ENCODE measurements at places on chromosomes 5 and 9.

- no peak for DNase-seq
These were observed 29.0 kb upstream of the SSBP2 start for GRCh38 chr5:81779916-81780266.

DNA sequence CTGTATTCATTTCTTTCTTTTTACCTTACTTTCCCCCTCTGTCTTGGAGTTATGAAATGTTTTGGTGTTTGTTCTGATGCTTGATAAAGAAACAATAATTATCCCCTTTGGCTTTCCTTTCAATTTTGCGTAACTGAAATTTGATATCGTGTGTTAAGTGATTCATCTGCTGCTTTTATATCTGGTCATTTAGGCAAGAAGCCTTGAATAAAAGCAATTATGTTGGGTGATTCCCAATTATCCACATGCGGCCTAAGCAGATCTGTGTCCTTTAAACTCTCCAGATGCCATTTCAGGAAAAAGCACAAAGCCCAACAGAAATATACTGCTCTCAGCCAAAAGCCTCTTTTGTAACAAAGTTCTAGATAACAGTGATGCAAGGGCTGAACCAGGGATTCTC, 92.8 kb downstream of the TAF11L14 start:
- no peak for DNase-seq

GRCh38 chr5:142107736-142108431, 695 bp upstream of the NDFIP1 start:
- no peak for DNase-seq

GRCh38 chr5:142689081-142689480, 3.2 kb upstream of the FGF1 start:
- no peak for DNase-seq

DNA sequence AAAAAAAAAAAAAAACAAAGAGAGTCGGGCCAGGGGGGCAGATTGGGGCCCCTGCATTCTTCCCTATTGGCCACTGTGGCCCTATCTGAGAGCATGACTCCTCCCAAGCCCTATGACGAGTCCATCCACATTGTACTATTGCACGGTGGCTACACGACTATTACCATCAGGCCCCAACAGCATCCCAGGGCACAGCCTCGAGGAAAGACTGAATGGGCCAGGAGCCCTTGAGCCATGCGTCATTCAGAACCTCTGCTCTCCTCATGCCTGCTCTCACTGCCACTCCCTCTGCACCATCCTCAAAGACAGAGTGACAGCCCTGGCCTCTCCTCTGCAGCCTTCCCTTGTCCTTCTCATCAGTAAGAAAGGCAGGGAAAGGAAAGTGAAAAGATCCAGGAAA, 20.2 kb upstream of the ORM1 start:
- DNase-seq = no peak

GRCh38 chr5:53434541-53434940, 45.9 kb upstream of the FST start:
- DNase-seq = no peak

DNA sequence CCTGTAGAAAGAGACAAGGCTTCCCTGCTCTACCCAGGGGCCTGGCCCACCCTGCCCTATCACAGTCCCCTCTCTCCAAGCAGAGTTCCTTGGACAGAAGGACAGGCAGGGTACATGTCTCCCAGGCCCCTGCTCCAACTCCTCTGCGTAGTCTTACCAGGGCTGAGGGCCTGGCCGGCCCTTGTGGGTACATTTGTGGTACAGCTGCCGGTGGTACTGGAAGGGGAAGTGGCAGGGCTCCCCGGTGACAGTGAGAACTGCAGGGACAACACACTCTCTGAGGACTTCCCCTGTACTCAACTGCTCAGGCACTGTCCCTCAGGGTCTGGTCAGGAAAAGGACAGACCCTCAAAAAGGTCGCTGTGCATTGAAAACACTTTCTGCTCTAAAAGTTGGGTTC, 3.6 kb downstream of the F12 start:
- DNase-seq = no peak

DNA sequence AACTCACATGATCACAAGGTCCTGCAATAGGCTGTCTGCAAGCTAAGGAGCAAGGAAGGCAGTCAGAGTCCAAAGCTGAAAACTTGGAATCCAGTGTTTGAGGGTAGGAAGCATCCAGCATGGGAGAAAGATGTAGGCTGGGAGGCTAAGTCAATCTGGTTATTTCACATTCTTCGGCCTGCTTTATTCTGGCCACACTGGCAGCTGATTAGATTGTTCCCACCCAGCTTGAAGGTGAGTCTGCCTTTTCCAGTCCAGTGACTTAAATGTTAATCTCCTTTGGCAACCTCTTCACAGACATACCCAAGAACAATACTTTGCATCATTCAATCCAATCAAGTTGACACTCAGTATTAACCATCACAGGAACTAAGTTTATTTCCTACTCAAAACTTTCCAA, 453.4 kb downstream of the TLE4 start:
- DNase-seq = no peak

GRCh38 chr5:74183041-74183440, 457.5 kb downstream of the ENC1 start:
- no peak for DNase-seq

DNA sequence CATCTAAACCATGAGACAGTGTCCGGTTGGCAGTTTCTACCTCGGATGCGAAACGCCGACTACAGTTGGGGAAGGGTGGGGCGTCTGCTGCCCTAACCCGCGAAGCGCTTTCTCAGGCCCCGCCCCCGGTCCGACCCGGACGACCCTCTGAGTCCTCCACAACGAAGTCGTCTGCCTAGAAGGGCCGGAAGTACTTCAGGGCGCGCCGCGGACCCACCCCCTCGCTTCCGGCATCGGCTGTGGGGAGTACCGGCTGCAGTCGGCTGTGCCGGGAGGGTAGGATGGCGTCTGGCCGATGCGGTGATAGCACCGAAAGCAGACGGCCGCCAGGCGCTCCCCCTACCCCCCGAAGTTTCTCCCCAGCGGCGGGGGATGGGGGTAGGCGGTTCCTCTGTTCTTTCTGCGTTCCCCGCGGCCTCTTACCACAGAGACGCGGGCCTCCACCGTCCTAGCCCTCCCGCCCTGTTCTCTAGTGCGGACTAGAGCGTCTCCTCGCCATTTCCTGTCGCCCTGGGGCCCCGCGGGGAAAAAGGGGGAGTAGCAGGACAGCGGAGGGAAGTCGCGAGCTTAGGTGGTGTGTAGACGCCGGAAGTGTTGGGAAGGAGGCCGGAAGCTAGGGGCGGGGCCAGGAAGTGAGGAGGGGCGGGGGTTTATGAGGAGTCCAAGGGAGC, at the start of gene TRIM41:
TRIM41 (plus strand) TSS at position 224 of the 671 bp plus-strand sequence. CDS start 719 bp downstream, outside the sequence.
- DNase-seq = peak; percentile 70

- DNase-seq = no peak
These were observed 34.5 kb upstream of the TCF7 start for GRCh38 chr5:134079748-134080581.

- DNase-seq = no peak
These were observed 86.0 kb downstream of the TRIO start for GRCh38 chr5:14229181-14229580.

DNA sequence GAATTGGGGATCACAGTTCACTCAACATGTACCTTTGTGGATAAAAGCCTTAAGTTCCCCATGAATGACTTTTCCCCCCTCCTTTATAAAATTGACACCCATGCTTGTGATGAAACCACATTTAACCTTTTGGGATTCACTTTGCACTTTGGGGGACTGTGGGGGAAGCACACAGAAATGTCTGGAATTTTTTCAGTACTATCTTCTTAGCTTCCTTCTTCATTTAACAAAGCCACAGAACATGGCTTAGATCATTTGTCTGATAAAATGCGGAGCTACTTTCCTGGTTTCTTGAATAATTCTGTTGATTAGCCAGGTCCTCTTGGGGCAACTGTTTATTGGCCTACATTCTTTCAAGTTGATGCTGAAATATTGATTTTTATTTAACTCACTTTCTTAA, 29.9 kb downstream of the TNFSF15 start:
- DNase-seq = no peak

- no peak for DNase-seq
These were observed 560.8 kb downstream of the BNC2 start for GRCh38 chr9:16309469-16310271.

DNA sequence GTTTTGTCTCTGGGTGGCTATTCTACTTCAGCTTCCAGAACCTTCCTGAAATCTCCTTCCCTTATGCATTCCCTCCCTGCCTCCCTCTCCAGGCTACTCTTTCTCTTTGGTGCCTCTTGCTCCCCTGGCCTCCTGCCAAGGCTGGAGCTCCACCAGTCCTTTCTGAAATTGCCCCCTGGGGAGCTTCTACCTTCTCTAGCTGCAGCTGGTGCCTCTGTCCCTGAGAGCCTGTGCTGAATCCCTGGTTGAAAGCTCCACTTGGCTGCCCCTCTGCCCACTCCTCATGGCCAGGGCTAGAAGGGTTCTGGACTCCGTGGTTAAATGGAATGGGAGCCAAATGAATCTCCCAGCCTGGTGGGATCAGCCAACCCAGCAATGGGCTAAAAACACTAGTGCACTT, 80.1 kb downstream of the COL15A1 start:
- DNase-seq = no peak

DNA sequence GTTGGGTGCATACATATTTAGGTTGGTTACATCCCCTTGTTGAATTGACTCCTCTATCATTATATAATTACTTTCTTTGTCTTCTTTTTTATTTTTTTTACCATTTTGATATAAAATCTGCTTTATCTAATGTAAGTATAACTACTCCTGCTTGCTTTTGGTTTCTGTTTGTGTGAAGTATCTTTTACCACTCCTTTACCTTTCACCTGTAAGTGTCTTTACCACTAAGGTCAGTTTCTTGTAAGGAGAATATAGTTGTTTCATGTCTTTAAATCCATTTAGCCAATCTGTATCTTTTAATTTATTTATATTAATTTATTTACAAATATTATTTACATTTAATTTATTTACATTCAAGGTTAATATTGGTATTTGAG, 33.0 kb downstream of the INSL4 start:
- DNase-seq = no peak

GRCh38 chr9:36818242-36818938, 215.7 kb downstream of the PAX5 start:
- DNase-seq = no peak

- peak; percentile 4 for DNase-seq
These were observed 833 bp downstream of the ANKHD1 start for GRCh38 chr5:140402258-140403074.

DNA sequence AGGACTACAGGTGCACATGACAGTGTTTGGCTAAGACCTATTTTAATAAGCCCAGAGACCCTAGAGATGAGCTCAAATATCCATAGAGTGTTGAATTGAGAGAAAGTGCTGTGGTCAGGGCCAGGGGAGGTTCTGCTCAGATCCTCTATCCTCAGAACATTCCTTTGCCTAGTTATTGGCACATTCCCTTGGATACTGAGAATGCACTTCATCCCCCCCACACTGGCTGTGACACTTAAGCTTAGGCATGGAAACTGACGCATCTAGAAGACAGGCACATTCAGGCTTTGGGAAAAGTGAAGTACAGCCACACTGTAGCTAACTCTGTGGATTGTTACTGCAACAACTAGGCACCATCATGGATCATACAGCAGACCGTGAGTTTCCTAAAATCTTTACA, 27.1 kb upstream of the RASGRF2 start:
- no peak for DNase-seq

- no peak for DNase-seq
These were observed 1406.5 kb upstream of the ACO1 start for GRCh38 chr9:30977965-30978364.

- DNase-seq = no peak
These were observed 45.6 kb upstream of the SPTLC1 start for GRCh38 chr9:92160786-92161185.

DNA sequence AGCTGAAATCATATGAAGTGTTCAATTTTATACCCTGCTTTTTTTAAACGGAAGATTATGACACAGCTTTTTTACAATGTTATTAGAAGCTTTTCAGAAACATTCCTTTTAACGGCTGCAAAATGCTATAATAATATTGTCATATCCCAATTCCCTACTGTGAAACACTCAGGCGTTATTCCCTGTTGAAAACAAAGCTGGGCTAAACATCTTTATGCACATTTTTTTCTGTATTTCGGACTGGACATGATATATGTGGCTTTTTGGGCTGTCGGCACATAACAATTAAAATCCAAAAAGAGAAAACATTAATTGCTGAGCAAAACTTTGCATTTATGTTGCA, 12.0 kb upstream of the CTSL start:
- no peak for DNase-seq

DNA sequence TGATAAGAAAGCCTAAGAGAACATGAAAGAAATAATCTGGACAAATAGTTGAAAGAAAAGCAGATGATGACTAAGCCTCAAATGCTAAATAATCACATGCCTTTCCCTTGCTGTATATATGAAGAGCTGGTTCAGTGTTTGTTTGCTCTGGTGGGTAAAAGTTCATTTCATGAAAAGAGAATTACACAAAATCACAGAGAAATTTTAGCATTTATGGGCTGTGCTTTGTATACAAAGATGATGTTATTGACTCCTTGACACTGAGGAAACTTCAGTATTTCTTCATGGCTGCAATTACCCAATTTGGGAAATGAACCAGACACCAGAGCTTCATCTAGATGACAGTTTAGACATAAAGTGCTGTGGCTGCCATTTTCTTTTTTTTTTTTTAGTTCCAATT, 527.2 kb downstream of the NR2F1-AS1 start:
- DNase-seq = no peak

GRCh38 chr9:75906531-75906930, 16.1 kb downstream of the PCSK5 start:
- DNase-seq = no peak

- no peak for DNase-seq
These were observed 243.7 kb downstream of the PIK3R1 start for GRCh38 chr5:68459093-68459809.

DNA sequence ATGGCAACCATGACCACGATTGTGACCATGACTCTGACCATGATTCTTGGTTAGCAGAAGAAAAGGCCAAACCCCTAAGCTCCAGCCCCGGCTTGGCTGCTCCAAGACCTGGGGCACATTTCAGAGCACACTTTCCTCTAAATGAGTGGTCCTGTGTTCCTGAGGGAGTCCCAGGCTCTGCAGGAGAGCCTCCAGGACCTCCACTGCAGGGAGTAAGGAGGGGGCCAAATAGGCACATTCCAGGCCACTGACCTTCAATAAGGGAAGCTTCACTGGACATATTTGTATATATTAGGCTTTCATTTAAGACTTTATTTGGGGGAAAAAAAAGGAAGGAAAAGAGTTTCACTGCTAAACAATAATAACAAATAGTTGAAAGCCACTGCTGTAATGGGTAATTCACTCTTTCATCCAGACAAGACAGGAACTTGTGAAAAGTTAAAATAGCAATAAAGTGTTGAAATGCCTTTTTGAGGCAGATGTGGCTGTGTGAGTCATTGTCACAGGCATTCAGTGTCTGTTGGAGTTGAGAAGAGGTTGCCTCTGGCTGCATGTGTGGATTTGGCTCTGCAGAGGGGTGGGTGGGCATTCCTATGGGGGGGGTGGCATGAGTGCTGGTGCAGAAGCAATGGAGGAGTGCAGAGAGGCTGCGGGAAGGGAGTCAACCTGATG, 63.9 kb upstream of the TGFBR1 start:
- DNase-seq = no peak
